SW 1271 (cell line): ENCODE measurements at places on chromosomes 13 and 19.
A peak's percentile ranks its signal among the peaks of the same experiment; 100 is the strongest.

DNA sequence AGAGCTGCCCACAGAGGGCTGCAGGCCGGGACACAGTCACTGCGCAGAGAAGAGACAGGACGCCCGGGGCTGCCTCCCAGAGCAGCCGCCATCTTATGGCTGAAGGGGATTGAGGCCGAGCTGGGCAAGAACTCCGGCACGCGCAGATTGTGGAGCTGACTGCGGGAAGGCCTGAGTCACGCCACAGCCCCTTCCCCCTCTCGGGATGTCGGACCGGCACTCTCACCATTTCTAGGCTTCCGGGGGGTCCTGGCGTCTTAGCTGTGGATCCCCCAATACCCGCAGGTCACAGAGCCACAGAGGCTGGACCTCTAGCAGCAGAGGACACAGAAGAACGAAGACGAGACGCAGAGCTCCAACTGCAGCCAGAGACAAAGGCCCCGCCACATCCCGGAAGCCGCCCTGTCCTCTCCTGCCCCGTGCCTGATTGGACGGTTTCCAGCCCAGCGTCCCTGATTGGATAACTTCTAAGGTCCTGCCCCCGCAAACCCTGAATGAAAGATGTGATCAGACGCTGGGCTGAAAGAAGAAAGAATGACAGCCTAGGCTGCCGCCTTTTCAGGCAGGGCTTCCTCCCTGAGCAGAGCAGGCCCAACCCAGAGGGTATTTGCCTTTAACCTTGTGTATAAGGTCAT, at the start of gene ZNF43:
Gene ZNF43, minus strand, starts transcription at position 373 of the 635 bp plus-strand sequence. Its CDS starts 144 bp downstream, at position 229.
- peak; percentile 42 for DNase-seq

- no peak for DNase-seq
Observed at GRCh38 chr13:101346161-101346560, 70.1 kb downstream of the NALCN start.

DNA sequence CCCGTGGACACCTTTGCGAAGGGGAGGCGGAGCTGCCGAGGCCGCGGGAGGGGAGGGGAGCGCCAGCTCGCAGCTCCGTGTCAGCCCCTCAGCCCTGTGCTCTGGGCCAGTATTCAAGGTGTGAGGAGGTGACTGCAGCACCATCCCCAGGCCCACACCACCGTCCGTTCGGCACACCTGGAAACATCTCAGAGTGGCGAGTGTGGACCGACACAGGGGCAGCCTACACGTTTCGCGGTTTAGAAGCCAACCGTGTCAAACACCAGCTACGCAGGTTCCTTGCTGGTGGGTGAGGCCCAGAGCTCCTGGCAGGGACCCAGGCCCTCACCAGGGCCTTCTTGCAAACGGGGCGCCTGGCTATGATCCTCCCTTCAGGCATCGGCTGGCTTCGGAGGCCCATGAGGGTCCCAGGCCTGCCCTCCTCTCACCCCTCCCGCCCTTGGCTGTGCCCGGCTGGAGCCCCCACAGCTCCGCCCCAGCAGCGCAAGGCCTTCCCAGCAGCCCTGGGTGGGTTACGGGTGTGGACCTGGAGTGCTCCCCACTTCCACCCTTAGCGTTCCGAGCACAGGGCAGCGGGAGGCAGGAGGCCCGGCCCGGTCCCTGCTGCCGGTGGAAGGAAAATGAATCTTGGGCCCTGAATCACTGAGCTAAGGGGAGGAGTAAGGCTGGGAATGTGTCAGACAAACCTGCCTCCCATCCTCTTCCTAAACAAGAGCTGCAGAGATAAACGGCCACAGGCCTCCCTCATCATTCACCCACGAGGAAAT, 1.2 kb downstream of the C13orf46 start:
- DNase-seq: no peak

DNA sequence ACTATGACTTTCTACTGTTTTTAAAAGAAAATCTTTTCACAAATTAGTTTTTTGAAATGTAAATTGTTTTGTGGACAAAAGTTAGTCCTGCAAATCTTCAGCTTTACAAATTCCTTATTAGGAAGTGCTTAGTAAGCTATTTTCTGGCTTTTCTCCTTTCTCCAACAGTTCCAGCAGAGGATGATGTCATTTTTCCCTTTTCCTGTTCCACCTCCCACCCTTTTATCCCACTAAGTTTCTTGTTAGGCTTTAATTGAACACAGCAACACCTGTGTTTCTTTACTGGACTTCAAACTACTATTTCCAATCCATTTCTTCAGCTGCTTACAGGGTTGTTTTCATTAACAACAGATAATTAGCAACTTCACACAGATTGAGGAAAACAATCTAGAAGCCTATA, 389.2 kb downstream of the NDFIP2 start:
- DNase-seq: no peak
